HCEC 1CT (cell line): ENCODE measurements at places on chromosomes 4 and X.
A peak's percentile ranks its signal among the peaks of the same experiment; 100 is the strongest.

DNA sequence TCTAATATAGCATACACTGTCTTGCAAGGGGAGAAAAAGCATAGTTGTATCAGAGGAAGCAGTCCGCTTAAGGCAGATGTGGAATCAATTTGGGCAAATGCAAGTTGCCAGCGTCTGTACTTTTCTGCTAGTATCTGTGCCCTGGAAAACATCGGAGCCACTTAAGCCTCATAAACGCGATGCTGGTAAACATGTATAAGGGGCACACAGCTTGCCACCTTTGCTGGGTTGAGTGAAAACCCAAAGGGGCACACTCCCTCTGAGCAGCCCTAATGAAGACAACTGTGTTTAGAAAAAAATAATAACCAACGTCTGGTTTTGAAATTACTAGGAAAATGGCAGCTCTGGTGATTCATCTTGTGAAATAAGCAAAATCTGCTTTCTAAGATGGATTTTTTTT, 24.3 kb downstream of the SMIM20 start:
- no peak for DNase-seq

DNA sequence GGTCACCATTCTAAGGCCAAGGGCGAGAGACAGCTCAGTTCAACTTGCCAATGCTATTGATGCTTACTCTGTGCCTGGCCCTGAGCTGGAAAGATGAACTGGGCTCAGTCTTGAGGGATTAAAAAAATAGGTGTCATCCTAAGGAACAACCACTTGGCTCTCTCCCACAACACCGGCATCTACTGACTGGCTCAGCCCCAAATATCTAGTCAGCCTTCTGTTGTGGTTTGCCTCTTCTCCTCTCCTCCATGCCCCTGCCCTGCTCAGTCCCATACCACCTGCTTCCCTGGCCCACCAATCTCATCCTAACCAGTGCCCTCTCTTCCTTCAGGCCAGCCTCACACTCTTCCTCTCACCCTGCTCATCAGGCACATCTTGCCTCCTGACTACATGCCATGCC, 29.6 kb downstream of the KDM5C start:
- DNase-seq: no peak

DNA sequence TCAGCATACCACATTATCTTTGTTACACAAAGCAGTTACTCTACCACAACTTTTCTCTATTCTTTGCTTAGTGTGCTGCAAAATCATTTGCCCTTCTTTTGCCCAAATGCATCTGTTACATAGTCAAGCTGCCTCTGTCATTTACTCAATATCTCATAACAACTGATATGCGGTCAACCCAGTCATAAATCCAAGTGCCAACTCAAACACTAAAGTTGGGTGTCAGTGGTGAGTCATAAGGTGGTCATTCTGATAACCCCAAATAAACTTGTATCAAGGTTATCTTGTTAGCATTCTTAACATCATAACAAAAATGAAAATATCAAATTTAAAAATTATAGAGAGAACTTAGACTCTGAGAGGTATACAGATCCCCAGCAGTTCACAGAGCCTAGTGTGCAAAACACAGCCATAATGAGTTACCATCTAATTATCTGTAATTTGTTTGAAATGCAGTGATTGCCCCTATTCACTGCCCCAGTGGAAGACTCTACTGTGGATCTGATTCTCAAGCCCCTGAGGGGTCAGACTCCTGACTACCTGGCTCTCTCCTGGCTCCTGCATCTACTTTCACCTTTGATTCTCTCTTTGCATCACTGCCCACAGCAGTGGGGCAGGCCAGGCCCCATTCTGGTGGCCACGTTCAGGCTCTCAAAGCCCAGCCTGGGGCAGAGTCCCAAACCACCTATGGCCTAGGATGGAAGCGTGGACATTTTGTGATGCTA, 29.2 kb downstream of the TBC1D9 start:
- DNase-seq: peak; percentile 25

DNA sequence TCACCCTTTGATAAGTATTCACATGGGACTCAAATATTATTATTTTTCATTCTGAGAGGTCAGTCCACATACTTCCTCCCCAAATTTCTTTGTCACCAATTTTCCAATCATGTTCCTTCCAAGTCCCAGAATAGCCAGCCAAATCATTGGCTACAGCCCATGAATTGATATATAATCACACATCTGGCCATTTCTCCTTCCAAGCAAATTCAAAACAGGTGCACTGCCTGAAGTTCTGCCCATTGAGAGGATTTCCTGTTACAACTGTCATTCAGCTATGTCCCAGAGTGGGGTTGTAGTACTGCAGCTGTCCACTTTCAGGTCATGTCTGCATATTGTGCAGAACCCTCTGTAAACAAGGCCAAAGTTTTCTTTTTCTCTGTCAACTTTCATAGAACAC, 347.8 kb downstream of the GRID2 start:
- no peak for DNase-seq

GRCh38 chr4:78732332-78733104, 43.6 kb upstream of the BMP2K start:
- DNase-seq: no peak

- DNase-seq: peak; percentile 30
These were observed 5.0 kb downstream of the AWAT2 start for GRCh38 chrX:70044541-70045245.

DNA sequence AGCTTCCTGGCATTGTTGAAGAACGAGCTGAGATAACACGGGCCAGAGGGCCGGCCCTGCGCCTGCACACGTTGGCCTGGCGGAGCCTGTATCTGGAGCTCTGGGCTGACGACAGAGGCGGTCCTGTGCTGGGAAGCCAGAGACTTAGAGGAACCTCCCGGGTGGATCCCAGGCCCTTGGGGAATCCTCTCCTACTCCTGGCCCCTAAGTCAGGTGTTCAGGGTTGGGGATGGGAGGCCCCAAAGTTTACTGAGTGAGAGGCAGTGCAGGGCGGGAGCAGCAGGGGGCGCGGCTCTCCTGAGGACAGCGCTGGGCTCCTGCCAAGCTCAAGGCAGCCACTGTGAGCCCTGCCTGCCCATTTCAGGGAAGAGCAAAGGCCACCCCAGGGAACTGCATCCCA, 2.5 kb upstream of the HTRA3 start:
- DNase-seq: peak; percentile 19

DNA sequence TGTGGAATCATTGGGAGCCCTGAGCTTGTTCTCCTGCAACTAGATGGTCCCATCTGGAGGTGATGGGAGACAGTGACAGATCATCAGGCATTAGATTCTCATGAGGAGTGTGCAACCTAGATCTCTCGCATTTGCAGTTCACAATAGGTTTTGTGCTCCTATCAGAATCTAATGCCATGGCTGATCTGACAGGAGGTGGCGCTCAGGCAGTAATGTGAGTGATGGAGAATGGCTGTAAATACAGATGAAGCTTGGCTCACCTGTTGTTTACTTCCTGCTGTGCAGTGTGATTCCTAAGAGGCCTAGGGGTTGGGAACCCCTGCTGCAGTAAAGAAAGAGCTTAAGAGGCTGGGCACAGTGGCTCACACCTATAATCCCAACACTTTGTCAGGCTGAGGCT, 42.2 kb upstream of the PUDP start:
- DNase-seq: no peak

GRCh38 chrX:24025741-24026403, 1.1 kb downstream of the KLHL15 start:
- peak; percentile 55 for DNase-seq

DNA sequence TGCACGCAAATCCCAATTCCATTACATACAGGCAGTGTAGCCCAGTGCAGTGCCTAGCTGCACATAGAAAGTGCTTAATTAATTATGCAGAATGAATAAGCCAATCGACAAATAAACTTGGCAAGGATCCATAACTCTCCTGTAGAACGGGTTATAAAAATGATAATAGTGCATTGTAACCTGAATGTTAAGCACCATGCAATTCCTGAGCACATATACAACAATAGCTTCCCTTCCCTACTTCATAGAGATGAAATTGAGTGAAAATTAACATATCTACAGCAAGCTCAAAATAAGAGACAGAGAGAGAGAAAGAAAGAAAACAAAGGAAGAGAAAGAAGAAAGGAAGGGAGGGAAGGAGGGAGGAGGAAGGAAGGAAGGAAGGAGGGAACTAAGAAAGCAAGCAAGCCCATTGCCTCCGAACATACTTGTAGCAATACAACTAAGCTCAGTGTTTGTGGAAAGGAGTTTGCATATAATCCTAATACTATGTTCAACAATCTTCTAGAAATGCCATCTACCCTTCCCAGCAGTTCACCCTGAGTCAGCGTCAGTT, 1074.0 kb upstream of the LCORL start:
- DNase-seq: no peak

DNA sequence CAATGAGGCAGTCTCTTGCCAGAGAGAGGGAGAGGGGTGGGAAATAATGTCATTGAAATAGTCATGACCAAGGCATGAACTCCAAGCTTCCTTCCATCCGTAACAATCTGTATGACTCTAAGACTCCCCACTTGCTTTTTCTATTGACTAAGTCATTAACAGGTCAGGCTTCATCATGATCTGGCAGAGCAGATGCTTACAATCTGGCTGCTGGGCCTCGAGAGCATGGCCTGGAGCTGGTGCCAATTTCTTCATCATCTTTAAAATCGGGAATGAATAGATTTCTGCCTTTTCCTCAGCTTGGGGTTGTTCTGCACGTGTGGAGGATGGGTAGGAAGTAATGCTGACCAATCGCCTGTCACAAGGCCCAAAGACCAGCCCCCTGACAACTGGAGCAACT, 280.6 kb upstream of the CLNK start:
- DNase-seq: peak; percentile 9

GRCh38 chr4:110619463-110620247, 3.2 kb downstream of the PITX2 start:
- no peak for DNase-seq

DNA sequence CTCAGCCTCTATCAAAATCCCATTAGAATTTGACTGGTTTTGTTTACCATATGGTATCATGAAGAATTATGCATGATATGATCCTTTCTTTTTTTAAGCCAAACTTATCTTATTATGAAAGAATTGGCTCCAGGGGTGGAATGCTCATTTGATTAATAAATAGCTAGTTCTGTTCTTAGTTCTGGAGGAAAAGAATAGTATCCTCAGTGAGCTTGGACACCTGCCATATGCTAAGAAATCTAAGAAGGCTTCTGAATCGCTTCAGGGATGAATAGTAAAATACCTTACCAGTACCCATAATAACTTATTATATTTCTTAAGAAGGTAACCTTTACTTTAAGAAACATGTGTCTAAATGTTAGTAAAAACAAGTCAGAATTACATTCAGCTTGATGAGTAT, 803.6 kb downstream of the ADGRL3 start:
- no peak for DNase-seq

- no peak for DNase-seq
These were observed 624.7 kb upstream of the ZFP42 start for GRCh38 chr4:187370918-187371317.
